ENCODE measurements at places on chromosomes 5 and 9.

GRCh38 chr5:89695371-89695770 is 714.2 kb downstream of the CETN3 start:
- DNase-seq = no peak

DNA sequence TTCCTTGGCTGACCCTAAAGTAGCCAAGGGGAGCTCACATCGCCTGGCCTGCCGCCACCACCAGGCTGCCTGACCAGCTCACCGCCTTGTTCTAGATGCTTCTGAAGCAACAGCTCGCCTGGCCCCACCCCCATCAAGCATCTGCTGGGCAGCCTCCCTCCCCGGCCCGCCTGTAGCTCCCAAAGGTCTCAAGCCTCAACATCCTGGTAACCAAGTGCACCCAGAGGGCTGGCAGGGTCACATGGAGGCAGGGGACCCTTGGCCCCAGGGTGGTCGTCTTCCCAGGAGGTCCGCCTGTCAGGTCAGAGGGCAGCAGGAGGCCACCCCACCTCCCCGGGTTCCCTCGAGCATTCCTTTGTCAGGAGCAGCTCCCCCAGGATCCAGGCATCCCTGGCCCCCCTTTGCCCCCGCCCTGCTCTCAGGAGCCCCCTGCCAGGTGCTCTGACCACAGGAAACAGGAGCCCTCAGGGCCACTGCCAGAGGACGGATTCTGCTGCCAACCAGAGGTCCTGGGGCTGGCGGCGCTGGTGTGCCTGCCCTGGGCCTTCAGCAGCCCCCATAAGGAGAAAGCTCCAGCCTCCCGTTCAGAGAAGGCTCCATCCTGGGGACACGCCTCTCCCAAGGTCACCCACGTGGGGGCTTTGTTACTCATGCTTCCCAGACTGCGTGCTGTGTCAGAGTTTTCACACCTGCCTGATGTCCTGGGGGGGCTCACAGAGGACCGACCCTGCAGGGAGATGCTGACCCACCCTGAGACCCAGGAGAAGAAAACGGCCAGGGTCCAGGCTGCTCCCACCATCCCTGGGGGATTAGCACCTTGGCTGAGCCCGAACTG is 3.5 kb upstream of the LRRC14B start:
- DNase-seq = no peak

DNA sequence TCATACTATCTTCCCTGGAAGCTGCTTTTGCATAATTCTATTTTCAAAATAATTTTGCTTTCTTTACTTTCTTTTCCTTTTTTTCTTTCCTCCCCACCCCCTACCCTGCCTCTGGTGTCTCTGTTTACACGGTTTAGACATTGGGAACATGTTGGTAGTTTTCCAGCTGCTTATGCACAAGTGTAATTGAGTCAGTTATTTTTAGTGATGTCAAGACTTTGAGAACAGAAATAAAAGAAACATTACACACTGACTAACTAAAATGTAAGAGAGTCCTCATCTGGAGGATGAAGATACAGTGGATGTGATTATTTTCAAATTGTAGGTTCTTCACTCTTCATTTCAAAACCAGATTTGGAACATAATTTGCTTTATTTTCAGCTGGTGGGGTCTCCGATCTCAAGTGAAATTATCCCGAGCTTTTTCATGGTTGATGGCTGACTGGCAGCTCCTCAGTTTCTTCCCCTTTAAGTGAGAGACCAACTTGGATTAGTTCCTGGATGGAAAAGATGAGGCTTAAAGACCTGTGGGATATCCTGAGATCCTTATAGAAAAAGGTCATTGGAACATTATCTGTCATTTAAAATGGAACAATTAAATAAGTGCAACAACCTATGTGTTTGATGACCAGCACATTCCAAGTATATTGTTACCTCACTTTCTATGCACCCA is 154.4 kb upstream of the ZNF462 start:
- DNase-seq = no peak

DNA sequence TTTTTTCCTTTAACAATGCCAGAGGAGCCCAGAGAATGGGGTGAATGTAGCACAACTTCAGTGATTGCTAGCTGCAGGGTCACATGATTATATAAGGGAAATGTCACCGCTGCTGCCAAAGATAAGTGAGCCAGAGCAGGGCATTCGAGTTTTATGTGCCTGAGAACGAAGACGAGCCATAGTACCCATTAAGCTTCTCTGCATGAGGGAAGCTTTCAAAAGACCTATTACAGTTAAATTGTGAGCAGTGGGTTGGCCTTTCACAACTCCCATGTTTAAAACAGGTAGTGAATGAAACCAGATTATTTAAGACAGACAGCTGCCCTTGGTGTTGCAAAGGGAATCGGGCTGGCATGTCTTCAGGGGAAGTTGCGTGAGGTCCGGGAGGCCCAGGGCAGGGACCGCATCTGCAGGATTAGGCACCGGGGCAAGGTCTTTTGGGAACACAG is 82.4 kb upstream of the TNFAIP8 start:
- no peak for DNase-seq

Data from NCI-H1694 (cell line).